Omental fat pad (tissue), 4 donors: ENCODE measurements at places on chromosomes 7 and 10.

- no peak for DNase-seq
Measured at GRCh38 chr10:35011771-35012191, 78.4 kb downstream of the CUL2 start.

DNA sequence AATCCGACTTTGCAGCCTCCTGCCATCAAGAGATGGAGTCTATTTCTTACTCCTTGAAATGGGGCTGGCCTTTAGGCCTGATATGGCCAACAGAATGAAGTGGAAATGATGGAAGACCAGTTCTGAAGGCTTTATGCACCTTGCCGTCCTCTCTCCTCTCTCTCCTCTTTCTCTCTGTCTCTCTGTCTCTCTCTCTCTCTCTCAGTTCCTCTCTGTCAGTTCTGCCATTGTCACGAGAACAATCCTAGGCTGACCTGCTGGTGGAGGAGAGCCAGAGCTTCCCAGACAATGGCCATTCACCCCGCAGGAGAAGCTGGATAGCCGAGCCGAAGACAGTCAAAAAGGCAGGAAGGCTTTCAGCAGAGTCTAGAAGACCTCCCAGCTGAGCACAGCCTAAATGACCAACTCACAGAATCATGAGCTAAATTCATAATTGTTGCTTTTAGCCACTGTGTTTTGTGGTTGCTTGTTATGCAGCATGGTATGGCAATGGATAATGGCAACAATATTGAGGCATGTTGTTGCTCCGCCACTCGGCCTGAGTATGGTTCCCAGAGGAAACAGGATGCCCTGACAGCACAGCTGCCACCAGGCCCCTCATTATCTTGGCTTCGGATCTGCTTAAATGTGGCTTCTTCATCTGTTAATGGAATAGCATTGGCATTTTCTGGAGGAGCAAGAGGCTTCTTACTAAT, 35.5 kb downstream of the FRMPD2 start:
- DNase-seq: no peak

DNA sequence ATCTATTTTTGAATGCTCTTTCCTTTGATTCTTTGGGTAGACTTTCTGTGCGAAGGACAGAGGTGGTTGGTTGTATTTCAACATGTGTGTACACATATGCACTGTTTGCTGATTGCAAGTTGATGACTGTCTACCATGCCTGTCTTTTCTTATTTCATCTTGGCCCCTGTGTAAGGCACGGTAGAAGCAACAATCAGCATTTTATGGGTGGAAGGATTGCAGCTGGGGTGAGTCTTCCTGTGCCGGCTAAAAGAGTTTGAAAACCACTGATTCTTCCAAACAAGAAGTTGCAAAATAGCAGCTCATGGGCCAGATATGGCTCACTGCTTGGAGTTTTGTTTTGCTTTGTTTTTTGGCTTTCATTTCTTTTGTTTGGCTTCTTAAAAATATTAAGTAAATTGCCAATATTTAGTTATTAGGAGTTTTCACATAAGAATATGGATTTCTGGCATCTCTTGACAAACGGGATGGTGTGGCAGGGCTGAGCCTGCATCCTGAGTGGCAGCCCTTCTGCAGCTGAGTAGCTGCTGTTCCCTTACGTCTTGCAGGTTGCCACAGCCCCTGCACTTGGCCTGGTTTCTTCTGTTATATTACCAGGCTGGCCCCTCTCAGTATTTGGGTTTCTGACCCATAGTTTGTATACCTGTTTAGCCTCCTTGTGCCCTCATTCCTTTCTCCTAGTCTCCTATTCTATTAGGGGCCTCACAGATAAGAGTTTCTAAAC, 7.2 kb downstream of the ZNF862 start:
- DNase-seq: no peak

- no peak for DNase-seq
Measured at GRCh38 chr7:20107582-20107981, 109.6 kb downstream of the MACC1 start.

DNA sequence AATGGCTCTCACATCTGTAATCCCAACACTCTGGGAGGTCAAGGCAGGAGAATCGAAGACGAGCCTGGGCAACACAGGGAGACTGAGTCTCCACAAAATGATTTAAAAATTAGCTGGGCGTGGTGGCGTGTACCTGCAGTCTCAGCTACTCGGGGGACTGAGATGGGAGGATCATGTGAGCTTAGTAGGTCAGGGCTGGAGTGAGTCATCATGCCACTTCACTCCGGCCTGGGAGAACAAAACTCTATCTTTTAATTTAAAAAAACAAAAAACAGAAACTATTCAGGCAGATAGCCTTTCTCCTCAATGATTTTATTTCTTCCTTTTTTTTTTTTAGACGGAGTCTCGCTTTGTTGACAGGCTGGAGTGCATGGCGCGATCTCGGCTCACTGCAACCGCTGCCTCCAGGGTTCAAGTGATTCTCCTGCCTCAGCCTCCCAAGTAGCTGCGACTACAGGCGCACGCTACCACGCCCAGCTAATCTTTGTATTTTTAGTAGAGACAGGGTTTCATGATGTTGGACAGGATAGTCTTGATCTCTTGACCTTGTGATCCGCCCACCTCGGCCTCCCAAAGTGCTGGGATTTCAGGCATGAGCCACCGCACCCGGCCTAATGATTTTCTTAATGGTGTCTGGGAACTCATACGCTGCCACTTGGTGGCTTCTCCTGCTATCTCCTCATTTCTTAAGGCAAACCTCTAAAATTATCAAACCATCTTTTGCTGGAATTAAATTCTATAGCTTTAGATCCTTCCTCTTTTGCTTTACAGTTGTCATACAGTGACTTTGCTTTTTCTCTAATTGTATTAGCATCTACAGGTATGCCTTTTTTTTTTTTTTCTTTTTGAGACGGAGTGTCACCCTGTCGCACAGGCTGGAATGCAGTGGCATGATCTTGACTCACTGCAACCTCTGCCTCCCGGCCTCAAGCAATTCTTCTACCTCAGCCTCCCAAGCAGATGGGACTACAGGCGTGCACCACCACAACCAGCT, 22.9 kb downstream of the SRPK2 start:
- no peak for DNase-seq

GRCh38 chr10:44830022-44830421, 81.1 kb upstream of the TMEM72 start:
- DNase-seq: no peak

DNA sequence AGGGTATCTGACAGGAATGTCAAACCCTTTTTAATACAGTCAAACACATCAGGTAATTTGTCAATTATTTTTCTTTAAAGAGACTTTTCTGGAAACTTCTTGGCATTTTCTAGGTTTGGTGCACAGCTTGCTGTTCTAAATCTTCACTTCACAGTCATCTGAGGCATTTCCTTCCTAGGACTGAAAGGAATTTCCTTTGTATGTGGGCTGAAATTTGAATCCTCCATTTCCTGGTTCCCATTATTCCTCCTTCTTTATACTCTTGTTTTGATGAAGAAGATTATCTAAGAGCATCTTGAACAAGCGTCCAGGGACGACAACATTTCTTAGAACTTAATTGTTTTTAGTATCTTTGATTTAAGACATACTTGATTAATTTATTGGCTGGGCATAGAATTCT, 24.9 kb downstream of the CALD1 start:
- DNase-seq: no peak

DNA sequence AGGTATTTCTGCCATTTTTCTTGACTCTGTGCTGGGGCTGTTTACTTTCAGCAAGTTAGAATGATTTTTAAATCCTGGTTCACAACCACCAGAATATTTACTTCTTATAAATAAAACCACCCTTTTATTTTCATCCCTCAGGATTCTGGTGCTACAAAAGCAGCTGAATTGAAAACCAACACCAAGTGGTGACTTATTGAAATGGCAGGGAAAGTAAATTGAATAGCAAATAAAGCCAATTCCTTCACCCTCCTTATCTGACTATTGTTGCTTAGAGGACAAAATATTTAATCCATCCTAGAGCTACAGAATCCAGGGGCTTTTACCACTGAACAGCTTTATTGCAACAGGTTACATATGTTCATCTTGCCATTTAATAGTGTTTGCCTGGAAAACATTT, 828.6 kb upstream of the GHITM start:
- DNase-seq: no peak

DNA sequence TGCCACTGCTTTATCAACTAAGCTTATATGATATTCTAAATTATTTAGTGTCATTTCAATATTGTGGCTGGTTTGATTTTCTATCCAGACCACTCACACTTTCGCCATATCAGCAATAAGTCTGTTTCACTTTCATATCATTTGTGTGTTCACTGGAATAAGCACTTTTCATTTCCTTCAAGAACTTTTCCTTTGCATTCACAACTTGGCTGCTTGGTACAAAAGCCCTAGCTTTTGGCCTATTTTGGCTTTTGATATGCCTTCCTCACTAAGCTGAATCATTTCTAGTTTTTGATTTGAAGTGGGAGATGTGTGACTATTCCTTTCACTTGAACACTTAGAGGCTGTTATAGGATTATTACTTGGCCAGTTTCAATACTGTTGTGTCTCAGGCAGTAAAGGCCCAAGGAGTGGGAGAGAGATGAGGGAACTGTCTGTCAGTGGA, 120.9 kb upstream of the NAMPT start:
- no peak for DNase-seq

- DNase-seq: no peak
Measured at GRCh38 chr7:6476596-6477317, 29.0 kb upstream of the DAGLB start.

GRCh38 chr10:1858048-1858447, 120.7 kb upstream of the ADARB2 start:
- DNase-seq: no peak

GRCh38 chr7:36299823-36300341, 89.8 kb upstream of the ANLN start:
- no peak for DNase-seq

- no peak for DNase-seq
Measured at GRCh38 chr7:143256325-143256724, 6.9 kb upstream of the GSTK1 start.

GRCh38 chr10:100658269-100658668, 87.1 kb upstream of the PAX2 start:
- DNase-seq: no peak

GRCh38 chr7:69465262-69465661, 133.0 kb upstream of the AUTS2 start:
- DNase-seq: no peak

DNA sequence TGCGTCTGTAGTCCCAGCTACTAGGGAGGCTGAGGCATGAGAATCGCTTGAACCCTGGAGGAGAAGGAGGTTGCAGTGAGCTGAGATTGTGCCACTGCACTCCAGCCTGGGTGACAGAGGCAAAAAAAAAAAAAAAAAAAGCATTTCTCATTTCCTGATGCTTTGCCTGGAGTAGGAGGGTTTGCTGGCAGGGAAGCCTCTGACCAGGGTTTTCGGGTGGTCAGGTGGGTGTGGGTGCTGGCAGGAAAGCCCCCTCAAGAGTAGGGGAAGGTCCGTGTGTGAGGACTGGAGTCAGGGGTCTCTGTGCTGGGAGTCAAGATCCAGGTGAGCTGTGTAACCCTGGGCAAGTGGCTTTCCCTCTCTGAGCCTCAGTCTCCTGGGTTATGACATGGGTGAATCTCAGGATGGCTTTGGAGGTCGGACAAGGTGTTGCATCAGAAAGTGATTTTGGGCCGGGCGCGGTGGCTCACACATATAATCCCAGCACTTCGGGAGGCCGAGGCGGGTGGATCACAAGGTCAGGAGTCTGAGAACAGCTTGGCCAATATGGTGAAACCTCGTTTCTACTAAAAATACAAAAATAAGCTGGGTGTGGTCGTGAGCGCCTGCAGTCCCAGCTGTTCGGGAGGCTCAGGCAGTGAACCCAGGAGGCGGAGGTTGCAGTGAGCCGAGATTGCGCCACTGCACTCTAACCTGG, 3.2 kb downstream of the AMZ1 start:
- no peak for DNase-seq

GRCh38 chr7:113548137-113548536, 370.7 kb downstream of the PPP1R3A start:
- no peak for DNase-seq

DNA sequence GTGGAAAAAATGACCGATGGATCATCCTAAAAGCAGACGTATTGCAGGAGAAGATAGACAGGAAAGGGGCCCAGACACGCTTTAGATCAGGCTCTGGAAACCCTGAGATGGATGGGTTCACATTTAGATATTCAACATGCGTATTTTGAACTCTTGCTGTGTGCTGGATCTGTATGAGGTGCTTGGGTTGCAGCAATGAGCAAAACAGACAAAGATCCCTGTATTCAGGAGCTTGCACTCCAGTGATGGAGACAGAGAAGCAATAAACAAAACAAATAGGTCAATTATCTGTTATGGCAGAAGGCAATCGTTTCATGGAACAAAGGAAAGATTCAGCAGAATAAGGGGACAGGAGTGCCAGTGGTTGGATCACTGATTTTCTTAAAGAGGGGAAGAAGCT, 201.9 kb upstream of the AGK start:
- no peak for DNase-seq

- DNase-seq: no peak
Measured at GRCh38 chr10:107727767-107728317, 563.3 kb upstream of the SORCS1 start.
